ENCODE measurements at places on chromosomes 11 and 22.

GRCh38 chr11:126467471-126467870, 112.0 kb downstream of the ST3GAL4 start:
- peaks cover 7% of the 10 kb centered on the region for H3K27me3 ChIP-seq
- DNase-seq: no peak
- H3K27ac ChIP-seq: no peak overlapping the region
- H3K4me3 ChIP-seq: no peak overlapping the region

DNA sequence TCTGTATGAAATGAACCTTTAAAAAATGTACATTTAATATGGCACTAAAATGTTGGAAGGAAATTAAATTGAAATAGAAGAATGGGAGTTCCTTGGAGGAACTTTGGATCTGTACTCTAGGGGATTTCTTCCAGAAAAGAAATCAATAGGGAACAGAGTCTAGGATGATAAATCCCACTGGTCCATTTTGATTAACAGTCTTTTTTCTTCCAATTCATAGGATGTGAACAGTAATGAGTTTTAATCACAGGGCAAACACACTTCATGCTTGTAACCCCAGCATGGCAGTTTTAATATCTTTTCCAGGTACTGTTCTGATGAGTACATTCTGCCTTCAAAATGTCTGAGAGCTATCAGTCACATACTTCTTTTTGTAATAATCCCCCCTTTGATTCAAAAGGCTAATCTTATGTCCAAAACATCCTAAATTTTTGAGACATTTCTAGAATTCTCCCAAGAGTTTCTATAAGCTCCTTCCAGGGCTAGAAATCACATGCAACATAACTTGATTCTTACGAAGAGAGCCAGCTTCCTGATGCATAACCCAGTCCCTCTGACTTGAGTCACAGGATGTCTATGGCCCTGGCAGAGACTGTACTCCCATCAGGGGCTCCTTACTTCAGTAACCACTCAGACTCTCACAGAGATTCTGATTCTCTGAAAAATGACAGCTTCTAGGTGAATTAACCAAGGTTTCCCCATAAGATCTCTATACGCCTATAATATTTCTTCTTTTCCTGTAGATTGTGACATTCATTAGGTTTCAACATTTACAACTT, 112.9 kb downstream of the SLC36A4 start:
- H3K4me3 ChIP-seq: no peak overlapping the region
- no peak for DNase-seq
- H3K27ac ChIP-seq: no peak overlapping the region
- no peaks in the 10 kb centered on the region for H3K27me3 ChIP-seq
- no peaks in the 10 kb centered on the region for H3K4me1 ChIP-seq

- no peaks in the 10 kb centered on the region for H3K36me3 ChIP-seq
- H3K4me3 ChIP-seq: no peak overlapping the region
- no peak for DNase-seq
These were observed 494.9 kb upstream of the ARHGAP42 start for GRCh38 chr11:100192181-100192580.

DNA sequence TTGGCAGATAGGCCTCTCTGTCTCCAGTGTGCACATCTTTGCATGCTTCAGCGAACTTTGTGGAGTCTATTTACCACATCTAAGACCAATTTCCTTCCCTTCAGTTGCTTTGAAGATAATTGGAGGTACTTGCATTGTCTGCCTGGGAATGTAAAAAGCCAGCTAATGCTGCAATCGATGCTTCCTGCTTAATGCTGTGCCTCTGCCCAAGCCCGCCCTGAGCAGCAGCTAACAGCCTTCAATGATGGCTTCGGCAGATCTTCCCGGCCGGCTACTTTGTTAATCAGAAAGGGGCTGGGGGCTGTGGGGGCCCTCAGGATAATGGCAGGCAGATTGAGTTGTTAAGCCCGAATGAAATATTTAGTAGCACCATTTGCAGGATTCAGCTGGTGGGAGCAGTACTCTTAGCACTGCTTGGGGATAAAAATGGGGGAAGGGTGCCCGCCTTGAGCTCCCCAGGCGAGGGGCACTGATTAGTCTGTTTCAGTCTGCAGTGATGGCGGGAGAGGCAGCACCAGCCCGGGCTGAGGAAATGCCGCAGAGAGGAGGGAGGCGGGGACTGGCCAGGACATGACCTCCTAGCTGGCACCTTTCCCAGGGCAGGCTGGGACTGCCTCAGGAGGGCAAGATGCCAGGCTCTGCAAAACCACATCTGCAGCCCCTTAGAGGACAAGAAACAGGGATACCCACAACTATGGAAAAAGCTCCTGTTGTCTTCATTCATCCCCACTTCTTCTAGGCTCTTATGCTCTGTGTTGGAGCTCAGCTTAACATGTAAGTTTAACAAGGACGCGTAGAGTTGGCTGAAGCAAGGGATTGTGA, 460.0 kb downstream of the BUD13 start:
- no peaks in the 10 kb centered on the region for H3K36me3 ChIP-seq
- H3K4me1 ChIP-seq: no peaks in the 10 kb centered on the region
- no peak overlapping the region for H3K27ac ChIP-seq
- H3K27me3 ChIP-seq: no peaks in the 10 kb centered on the region

- H3K27me3 ChIP-seq: peaks cover 2% of the 10 kb centered on the region
- no peak within 1 kb of the TSS for H3K4me3 ChIP-seq
- H3K4me1 ChIP-seq: peaks cover 16% of the 10 kb centered on the region
- DNase-seq: peak; percentile 56
- no peaks in the 10 kb centered on the region for H3K36me3 ChIP-seq
- H3K27ac ChIP-seq: no peak within 1 kb of the TSS
These were observed at the start of gene SLN for GRCh38 chr11:107711861-107712755. SLN (minus strand) TSS chr11:107712056.

DNA sequence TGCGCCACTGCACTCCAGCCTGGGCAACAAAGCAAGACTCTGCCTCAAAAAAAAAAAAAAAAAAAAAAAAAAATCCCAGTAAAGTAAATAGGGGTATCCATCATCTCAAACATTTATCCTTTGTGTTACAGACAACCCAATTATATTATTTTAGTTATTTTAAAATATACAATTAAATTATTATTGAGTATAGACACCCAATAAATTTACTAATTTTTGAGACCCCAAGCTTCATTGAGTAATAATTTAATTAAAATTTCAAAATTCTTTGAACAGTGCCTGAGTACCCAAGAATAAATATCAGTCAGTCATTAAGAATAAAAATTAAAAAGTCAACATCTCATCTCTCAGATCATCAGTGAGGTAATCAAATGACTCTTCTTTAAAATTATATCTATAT, at the start of gene OR52N4:
TSS of gene OR52N4 (plus strand) at position 301 of the 400 bp plus-strand sequence. CDS start 498 bp downstream, outside the sequence.
- DNase-seq: no peak
- H3K4me3 ChIP-seq: no peak within 1 kb of the TSS
- no peaks in the 10 kb centered on the region for H3K36me3 ChIP-seq

- DNase-seq: no peak
- no peak overlapping the region for H3K4me3 ChIP-seq
- no peaks in the 10 kb centered on the region for H3K4me1 ChIP-seq
- H3K36me3 ChIP-seq: no peaks in the 10 kb centered on the region
These were observed 70.0 kb upstream of the IGLL5 start for GRCh38 chr22:22817468-22818201.

- H3K27ac ChIP-seq: no peak overlapping the region
- no peaks in the 10 kb centered on the region for H3K4me1 ChIP-seq
- no peak for DNase-seq
- H3K27me3 ChIP-seq: no peaks in the 10 kb centered on the region
- no peaks in the 10 kb centered on the region for H3K36me3 ChIP-seq
- peak overlapping the region; percentile 46 for H3K4me3 ChIP-seq
These were observed 7.8 kb downstream of the SEPTIN3 start for GRCh38 chr22:41976961-41977566.

- no peaks in the 10 kb centered on the region for H3K4me1 ChIP-seq
- no peak overlapping the region for H3K27ac ChIP-seq
- DNase-seq: no peak
- H3K4me3 ChIP-seq: no peak overlapping the region
- H3K36me3 ChIP-seq: no peaks in the 10 kb centered on the region
These were observed 176.1 kb upstream of the NCAM1 start for GRCh38 chr11:112785149-112785548.

GRCh38 chr22:43827926-43828724, 16.0 kb upstream of the EFCAB6 start:
- no peaks in the 10 kb centered on the region for H3K36me3 ChIP-seq
- no peak overlapping the region for H3K4me3 ChIP-seq
- no peak for DNase-seq
- no peaks in the 10 kb centered on the region for H3K27me3 ChIP-seq
- peaks cover 8% of the 10 kb centered on the region for H3K4me1 ChIP-seq
- H3K27ac ChIP-seq: no peak overlapping the region

GRCh38 chr11:92324890-92325289, 100.3 kb downstream of the FAT3 start:
- peaks cover 14% of the 10 kb centered on the region for H3K4me1 ChIP-seq
- no peaks in the 10 kb centered on the region for H3K27me3 ChIP-seq
- no peak overlapping the region for H3K27ac ChIP-seq
- no peaks in the 10 kb centered on the region for H3K36me3 ChIP-seq
- DNase-seq: no peak

DNA sequence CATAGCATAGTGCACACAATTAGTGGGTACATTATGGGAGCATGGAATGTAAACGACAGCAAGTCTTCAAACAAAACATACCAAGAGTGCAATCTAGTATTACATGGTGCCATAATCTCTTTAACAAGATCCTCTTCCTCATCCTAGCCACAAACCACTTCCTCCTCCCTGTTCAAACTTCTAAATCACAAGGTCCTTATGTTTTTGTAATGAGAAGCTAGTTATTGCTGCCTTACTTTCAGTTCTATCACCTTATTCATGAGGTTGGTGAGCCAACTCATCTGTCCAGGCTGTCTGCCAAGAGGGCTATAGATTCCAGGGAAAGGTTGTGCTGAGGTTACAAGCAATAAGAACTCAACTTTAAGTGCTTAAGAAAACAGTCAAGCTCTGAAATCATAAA, 195.4 kb upstream of the ARHGAP20 start:
- H3K4me3 ChIP-seq: no peak overlapping the region
- no peaks in the 10 kb centered on the region for H3K4me1 ChIP-seq
- DNase-seq: no peak
- H3K27me3 ChIP-seq: no peaks in the 10 kb centered on the region
- H3K36me3 ChIP-seq: no peaks in the 10 kb centered on the region

Measured in Caco-2 (cell line).